Activated CD4-positive, alpha-beta T cell treated with anti-CD3 and anti-CD28 coated beads, Interleukin-2, amount 10 ng/mL, durations not matched to agents 24 days and 14 days (primary cell): ENCODE measurements at places on chromosomes 6 and 20.

DNA sequence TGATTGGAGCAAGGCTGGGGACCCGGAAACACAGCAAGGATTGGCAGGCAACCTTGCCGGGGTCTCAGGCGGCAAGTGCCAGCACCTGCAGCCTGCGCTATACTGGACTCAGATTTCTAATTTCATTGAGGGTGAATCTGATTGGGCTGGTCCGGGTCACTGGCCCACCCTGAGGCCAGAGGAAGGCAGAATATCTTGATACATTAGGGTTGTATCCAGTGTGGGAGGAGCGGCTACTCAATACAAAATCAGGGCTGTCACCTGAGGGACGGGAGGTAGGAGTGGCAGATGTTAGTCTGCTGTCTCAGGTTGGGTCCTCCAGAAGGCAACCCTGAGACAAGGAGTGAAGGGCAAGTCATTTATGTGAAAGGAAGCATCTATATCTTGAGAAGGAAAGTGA lies 40.7 kb downstream of the BFSP1 start:
- H3K27ac ChIP-seq = no peak overlapping the region
- H3K27me3 ChIP-seq = peaks cover 16% of the 10 kb centered on the region
- no peak for DNase-seq
- no peaks in the 10 kb centered on the region for H3K4me1 ChIP-seq
- H3K4me3 ChIP-seq = no peak overlapping the region
- H3K36me3 ChIP-seq = no peaks in the 10 kb centered on the region

GRCh38 chr20:48990467-48990866 lies 55.6 kb upstream of the CSE1L start:
- no peaks in the 10 kb centered on the region for H3K27me3 ChIP-seq
- no peaks in the 10 kb centered on the region for H3K4me1 ChIP-seq
- H3K4me3 ChIP-seq = no peak overlapping the region
- H3K27ac ChIP-seq = no peak overlapping the region

- DNase-seq = peak; percentile 93
- H3K4me1 ChIP-seq = peaks cover 74% of the 10 kb centered on the region
- peak overlapping the region; percentile 96 for H3K27ac ChIP-seq
- H3K36me3 ChIP-seq = peaks cover 82% of the 10 kb centered on the region
- peak overlapping the region; percentile 78 for H3K4me3 ChIP-seq
- H3K27me3 ChIP-seq = no peaks in the 10 kb centered on the region
Measured at GRCh38 chr20:44979090-44979621, 12.8 kb downstream of the STK4 start.

DNA sequence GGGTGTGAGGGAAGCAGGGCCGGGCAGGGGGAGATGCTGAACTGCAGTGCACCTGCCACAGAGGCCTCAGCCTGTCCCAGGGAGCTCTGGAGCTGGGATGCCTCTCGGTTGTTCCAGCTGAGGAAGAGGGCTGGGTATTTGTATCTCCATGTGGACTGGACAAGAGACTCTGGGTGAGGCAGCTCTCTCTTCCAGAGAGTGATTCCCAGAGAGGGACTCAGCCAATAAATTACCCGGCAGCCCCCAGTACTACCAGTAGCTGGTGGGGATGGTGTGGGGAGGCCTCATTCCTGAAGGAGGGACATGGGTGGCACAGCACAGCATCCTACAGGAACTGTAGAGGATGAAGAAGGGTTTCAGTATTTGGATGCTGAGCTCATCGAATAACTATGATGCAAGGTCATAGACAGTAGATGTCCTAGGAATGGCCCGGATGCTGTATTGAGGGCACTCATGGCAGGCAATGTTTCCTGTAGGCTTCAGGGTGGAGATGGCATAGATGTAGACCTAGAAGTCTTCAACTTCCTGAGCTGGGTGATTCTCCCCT lies 1.4 kb downstream of the FGD2 start:
- no peak overlapping the region for H3K4me3 ChIP-seq
- H3K27ac ChIP-seq = no peak overlapping the region
- H3K36me3 ChIP-seq = no peaks in the 10 kb centered on the region
- H3K4me1 ChIP-seq = peaks cover 12% of the 10 kb centered on the region
- no peak for DNase-seq

DNA sequence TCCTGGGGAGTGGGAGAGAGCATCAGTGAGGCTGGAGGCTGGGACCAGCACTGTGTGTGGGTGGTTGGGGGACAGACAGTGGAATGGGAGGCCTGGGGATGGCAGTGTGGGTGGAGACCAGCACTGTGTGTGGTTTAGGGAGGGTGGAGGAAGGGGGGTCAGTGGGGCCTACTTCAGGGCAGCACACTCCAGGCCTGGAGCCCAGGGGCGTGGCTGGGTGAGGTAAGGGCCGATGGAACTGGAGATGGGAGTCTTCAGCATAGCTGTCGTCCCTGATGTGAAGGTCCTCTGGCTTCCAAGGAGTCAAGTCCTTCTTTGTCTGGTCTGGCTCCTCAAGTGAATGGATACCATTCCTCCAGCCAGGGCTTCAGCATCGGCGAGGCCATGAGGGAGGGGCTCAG lies 18.6 kb downstream of the KCNK17 start:
- H3K4me1 ChIP-seq = peaks cover 3% of the 10 kb centered on the region
- H3K27me3 ChIP-seq = peaks cover 8% of the 10 kb centered on the region
- H3K36me3 ChIP-seq = no peaks in the 10 kb centered on the region
- H3K4me3 ChIP-seq = no peak overlapping the region
- no peak for DNase-seq

GRCh38 chr20:14963262-14963663 lies 625.9 kb upstream of the FLRT3 start:
- no peaks in the 10 kb centered on the region for H3K36me3 ChIP-seq
- no peak for DNase-seq
- no peak overlapping the region for H3K4me3 ChIP-seq
- no peaks in the 10 kb centered on the region for H3K27me3 ChIP-seq

DNA sequence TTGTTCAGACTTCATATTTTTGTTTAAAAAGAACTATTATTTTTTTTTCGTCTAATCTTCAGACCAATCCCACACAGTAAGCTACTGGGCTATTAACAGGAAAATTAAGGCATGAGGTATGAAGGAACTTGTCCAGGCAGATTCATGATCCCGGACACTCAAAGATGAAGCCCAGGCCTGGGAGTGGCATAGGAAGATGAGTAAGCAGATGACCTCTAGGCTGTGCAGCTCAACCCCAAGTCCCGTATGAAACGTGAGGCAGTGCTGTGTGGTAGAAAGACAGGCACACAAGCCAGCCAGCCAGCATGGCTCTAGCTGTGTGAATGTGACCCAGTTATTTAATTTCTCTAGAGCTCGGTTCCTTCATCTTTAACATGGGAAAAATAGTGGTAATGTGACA lies 231.9 kb downstream of the CLIC5 start:
- peaks cover 1% of the 10 kb centered on the region for H3K4me1 ChIP-seq
- H3K27me3 ChIP-seq = no peaks in the 10 kb centered on the region
- H3K27ac ChIP-seq = no peak overlapping the region
- H3K4me3 ChIP-seq = no peak overlapping the region
- no peaks in the 10 kb centered on the region for H3K36me3 ChIP-seq
- DNase-seq = peak; percentile 27

- H3K36me3 ChIP-seq = peaks cover 32% of the 10 kb centered on the region
- H3K4me1 ChIP-seq = peaks cover 53% of the 10 kb centered on the region
- no peaks in the 10 kb centered on the region for H3K27me3 ChIP-seq
- peak overlapping the region; percentile 4 for H3K27ac ChIP-seq
- no peak overlapping the region for H3K4me3 ChIP-seq
- no peak for DNase-seq
Measured at GRCh38 chr6:15280028-15280427, 34.2 kb downstream of the JARID2 start.

- no peaks in the 10 kb centered on the region for H3K36me3 ChIP-seq
- no peaks in the 10 kb centered on the region for H3K4me1 ChIP-seq
- no peak overlapping the region for H3K4me3 ChIP-seq
Measured at GRCh38 chr6:10194816-10195672, 219.8 kb downstream of the TFAP2A start.

DNA sequence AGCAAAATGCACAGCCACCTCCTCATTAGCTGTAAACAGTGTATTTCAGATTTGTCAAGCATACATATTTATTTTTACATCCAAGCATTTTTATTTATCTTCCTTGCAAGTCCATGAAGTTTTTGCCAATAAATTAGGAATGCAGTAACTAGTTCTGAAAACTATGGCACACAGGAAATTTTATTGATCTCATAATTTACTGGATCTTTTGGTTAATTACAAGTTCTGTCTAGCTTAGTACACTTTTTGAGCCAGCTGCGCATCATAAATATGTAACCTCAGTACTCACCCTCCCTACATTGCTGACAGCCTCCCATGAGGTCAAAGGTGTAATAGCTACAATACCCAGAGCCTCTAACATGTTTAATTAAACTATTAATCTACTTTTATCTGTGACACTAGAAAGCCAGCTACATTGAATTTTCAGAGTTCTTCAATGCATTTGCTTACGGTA lies 898.2 kb downstream of the KIF16B start:
- DNase-seq = no peak
- no peak overlapping the region for H3K4me3 ChIP-seq
- H3K27me3 ChIP-seq = no peaks in the 10 kb centered on the region

GRCh38 chr6:155223646-155224451 lies 40.0 kb upstream of the CLDN20 start:
- H3K4me3 ChIP-seq = peak overlapping the region; percentile 56
- H3K27me3 ChIP-seq = no peaks in the 10 kb centered on the region
- peak; percentile 85 for DNase-seq
- peaks cover 34% of the 10 kb centered on the region for H3K36me3 ChIP-seq
- peaks cover 25% of the 10 kb centered on the region for H3K4me1 ChIP-seq
